ENCODE measurements at places on chromosomes 11 and 22. TPM values are rescaled to one million over a fixed set of nuclear protein-coding genes. Genes with fewer than 3 reads are reported as not detected.

GRCh38 chr11:129896062-129896461 is 684 bp upstream of the NFRKB start:
- no peak overlapping the region for H3K27ac ChIP-seq
- DNase-seq: peak; percentile 73
- peak overlapping the region; percentile 89 for H3K4me3 ChIP-seq
- peaks cover 13% of the 10 kb centered on the region for H3K4me1 ChIP-seq
- H3K27me3 ChIP-seq: no peaks in the 10 kb centered on the region
- H3K36me3 ChIP-seq: peaks cover 14% of the 10 kb centered on the region

Gene CHCHD10
- 0.88 TPM for total RNA-seq

GRCh38 chr22:46233231-46233630 is 16.9 kb downstream of the CDPF1 start:
- DNase-seq: peak; percentile 96
- peaks cover 12% of the 10 kb centered on the region for H3K36me3 ChIP-seq
- peak overlapping the region; percentile 34 for H3K27ac ChIP-seq
- peak overlapping the region; percentile 46 for H3K4me3 ChIP-seq
- no peaks in the 10 kb centered on the region for H3K27me3 ChIP-seq
- H3K4me1 ChIP-seq: peaks cover 8% of the 10 kb centered on the region

- no peak overlapping the region for H3K27ac ChIP-seq
- H3K4me1 ChIP-seq: no peaks in the 10 kb centered on the region
- no peak for DNase-seq
- no peak overlapping the region for H3K4me3 ChIP-seq
Observed at GRCh38 chr11:81907996-81908395, 825.7 kb downstream of the FAM181B start.

GRCh38 chr11:45250035-45250718 is 36.0 kb downstream of the SYT13 start:
- no peak overlapping the region for H3K27ac ChIP-seq
- DNase-seq: peak; percentile 62
- H3K4me3 ChIP-seq: no peak overlapping the region
- H3K27me3 ChIP-seq: no peaks in the 10 kb centered on the region

GRCh38 chr22:44204739-44205515 is 24.2 kb downstream of the PARVG start:
- no peaks in the 10 kb centered on the region for H3K36me3 ChIP-seq
- no peak overlapping the region for H3K27ac ChIP-seq
- DNase-seq: peak; percentile 74
- H3K4me1 ChIP-seq: peaks cover 15% of the 10 kb centered on the region
- H3K4me3 ChIP-seq: no peak overlapping the region

DNA sequence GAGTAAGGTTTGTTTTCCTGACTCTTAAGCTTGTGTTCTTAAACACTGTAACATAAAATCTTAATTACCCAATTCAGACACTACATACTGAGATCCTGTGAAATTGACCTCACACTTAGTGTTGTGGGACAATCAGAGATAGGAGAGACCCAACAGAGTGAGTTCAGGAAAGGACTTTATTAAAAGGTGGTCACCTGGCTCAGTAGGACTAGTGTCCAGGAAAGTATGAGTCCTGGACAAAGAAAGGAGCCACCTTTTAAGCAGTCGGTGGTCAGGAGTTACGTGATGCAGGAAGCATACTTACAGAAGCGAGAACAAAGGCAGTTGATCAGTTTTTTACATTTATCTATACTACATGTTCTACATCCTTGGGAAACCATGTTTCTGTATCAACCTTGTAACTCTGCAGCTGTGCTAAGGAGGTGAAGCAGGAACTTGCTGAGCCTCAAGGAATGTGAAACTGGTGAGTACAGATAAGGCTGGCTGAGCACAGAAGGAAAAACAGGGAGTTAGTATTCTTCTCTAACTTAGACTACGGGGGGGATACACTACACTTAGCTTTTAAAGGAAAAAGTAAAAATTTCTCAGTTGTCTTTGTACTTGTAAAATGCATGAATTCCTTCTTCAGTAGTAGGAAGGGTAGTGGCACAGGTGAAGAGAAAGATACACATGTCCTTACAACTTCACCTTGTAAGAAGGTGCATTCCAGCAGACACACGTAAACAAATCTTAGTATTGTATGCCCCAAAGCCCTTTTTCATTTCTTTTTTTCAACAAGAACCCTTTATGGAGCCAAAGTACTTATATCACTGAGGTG is 15.1 kb downstream of the OR51E1 start:
- H3K27me3 ChIP-seq: no peaks in the 10 kb centered on the region
- no peaks in the 10 kb centered on the region for H3K36me3 ChIP-seq
- no peak for DNase-seq
- H3K4me1 ChIP-seq: no peaks in the 10 kb centered on the region
- H3K4me3 ChIP-seq: no peak overlapping the region

Gene LARGE2
- not detected for total RNA-seq

DNA sequence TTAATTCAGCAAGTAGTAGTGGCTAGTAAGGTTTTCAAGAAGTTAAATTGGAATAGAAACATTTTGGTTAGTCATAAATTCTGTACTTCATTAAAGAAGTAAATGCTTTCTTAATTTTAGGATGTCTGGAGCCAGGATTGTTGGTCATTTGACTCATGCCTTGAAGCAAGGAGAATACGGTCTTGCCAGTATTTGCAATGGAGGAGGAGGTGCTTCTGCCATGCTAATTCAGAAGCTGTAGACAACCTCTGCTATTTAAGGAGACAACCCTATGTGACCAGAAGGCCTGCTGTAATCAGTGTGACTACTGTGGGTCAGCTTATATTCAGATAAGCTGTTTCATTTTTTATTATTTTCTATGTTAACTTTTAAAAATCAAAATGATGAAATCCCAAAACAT is 25.8 kb downstream of the ACAT1 start:
- H3K4me1 ChIP-seq: no peaks in the 10 kb centered on the region
- H3K27me3 ChIP-seq: no peaks in the 10 kb centered on the region
- no peak overlapping the region for H3K27ac ChIP-seq
- H3K4me3 ChIP-seq: no peak overlapping the region
- peaks cover 61% of the 10 kb centered on the region for H3K36me3 ChIP-seq

DNA sequence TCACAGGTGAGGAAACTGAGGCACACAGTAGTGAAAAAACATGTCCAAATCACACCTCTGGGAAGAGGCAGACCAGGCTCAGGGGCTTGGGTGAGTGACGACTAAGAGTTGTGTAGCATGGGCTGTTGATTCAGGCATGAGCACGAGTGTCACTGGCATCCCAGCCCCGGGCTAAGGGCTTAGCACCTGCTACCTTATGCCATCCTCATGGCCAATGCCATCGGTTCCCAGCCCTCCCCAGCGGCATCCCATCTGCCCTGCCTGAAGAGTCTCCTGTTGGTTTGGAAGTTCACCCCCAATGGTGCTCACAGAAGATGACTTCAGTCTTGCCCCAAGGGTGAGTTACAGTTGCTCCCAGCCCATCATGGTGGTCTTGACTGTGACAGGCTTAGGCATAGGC is 22.4 kb downstream of the MB start:
- H3K36me3 ChIP-seq: no peaks in the 10 kb centered on the region
- DNase-seq: no peak
- no peak overlapping the region for H3K4me3 ChIP-seq
- H3K27ac ChIP-seq: no peak overlapping the region
- H3K4me1 ChIP-seq: peaks cover 2% of the 10 kb centered on the region

Gene SERPING1
- 47.7 TPM for total RNA-seq

Gene ANO5
- 0.59 TPM for total RNA-seq

DNA sequence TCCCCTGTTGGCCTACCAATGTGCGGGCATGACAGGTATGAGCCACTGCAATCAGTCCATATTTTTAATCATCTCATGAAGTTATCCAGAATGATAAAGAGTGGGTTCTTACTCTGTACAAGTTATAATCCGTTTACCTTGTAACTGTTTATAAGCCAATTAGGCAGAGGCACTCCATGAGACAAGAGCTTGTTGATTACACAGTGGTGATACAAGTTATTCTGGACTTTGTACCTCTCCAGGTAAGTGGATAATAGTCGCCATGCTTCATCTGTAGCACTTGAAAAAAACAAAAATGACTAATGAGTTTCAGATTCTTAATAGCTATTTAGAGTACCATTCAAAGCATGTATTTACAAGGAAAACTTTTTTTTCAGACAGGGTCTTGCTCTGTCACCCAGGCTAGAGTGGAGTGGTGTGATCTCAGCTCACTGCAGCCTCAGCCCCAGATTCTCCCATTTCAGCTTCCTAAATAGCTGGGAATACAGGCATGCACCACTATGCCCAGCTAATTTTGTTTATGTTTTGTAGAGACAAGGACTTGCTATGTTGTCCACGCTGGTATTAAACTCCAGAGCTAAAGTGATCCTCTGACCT is 17.7 kb upstream of the FNBP4 start:
- H3K36me3 ChIP-seq: peaks cover 59% of the 10 kb centered on the region
- H3K27me3 ChIP-seq: no peaks in the 10 kb centered on the region
- H3K4me3 ChIP-seq: no peak overlapping the region
- no peak overlapping the region for H3K27ac ChIP-seq

DNA sequence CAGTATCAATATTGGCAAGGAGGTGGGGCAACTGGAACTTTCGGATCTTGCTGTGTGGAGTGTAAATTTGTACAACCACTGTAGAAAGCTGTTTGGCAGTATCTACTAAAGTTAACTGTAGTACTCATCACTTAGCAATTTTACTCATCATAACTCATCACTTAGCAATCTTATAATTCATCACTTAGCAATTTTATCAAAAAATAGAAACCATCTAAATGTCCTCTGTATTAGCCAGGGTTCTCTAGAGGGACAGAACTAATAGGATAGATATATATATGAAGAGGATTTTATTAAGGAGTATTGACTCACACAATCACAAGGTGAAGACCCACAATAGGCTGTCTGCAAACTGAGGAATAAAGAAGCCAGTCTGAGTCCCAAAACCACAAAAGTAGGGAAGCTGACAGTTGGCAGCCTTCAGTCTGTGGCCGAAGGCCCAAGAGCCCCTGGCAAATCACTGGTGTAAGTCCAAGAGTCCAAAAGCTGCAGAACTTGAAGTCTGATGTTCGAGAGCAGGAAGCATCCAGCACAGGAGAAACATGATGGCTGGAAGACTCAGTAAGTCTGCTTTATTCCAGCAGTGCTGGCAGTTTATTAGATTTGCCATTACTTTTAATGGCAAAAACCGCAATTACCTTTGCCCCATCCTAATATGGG is 92.9 kb upstream of the USP47 start:
- H3K4me1 ChIP-seq: peaks cover 12% of the 10 kb centered on the region
- no peak overlapping the region for H3K27ac ChIP-seq
- H3K36me3 ChIP-seq: no peaks in the 10 kb centered on the region
- no peak overlapping the region for H3K4me3 ChIP-seq
- DNase-seq: no peak

DNA sequence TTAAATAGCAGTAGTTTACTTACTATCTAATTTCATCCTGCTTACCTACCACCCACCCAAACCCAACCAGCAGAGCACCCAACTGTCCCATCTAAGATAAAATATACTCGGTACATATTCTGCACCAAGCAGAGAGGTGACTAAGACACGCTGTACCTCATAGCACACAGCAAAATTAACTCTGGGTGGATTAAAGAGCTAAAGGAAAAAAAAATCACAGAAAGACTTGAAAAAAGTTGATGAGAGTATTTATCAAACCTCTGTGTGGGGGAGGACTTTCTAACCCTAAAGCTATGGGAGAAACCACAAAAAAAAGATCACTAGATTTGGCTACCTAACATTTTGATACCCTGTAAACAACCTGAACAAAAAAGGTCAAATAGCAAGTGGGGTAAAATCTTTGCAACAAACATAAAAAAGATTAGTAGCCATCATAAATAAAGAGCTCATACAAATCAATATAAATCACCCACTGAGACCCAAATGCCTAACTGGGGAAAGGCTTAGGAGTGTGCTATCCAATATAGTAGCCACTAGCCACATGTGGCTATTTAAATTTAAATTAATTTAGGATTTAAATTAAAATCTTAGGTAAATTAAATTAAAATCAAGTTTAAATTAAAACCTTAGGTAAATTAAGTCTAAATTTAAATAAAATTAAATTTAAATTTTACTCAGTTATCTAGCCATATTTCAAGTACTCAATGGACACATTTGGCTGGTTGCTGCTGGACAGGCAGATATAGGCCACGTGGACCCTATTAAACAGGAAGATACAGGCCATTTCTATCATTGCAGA is 25.6 kb upstream of the CD5 start:
- no peaks in the 10 kb centered on the region for H3K4me1 ChIP-seq
- no peak overlapping the region for H3K27ac ChIP-seq
- no peaks in the 10 kb centered on the region for H3K36me3 ChIP-seq
- peaks cover 10% of the 10 kb centered on the region for H3K27me3 ChIP-seq
- H3K4me3 ChIP-seq: no peak overlapping the region

DNA sequence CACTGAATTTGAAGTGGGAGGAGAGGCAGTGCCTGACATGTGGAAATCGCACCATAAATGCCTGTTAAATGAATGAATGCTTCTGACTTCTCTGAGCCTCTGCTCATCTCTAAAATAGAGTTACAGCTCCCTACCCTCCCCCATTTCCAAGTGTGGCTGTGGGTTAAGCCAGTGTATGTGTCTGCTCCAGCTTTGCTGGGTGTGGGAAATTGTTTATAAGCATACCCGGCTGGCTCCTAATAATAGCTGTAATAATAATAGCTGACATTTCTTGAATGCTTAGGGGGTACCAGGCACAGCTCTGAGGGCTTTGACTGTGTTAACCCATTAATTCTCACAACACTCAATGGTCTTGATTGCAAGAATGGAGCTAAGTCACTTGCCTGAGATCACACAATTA is 7.0 kb upstream of the FCHSD2 start:
- H3K4me3 ChIP-seq: no peak overlapping the region
- no peak for DNase-seq
- no peaks in the 10 kb centered on the region for H3K27me3 ChIP-seq
- H3K36me3 ChIP-seq: no peaks in the 10 kb centered on the region
- no peak overlapping the region for H3K27ac ChIP-seq
- no peaks in the 10 kb centered on the region for H3K4me1 ChIP-seq

Gene LRRC55
- not detected for total RNA-seq

Gene BEST1
- total RNA-seq: 5.6 TPM

Gene DGCR2
- 43.4 TPM for total RNA-seq

Gene CALCA
- not detected for total RNA-seq

DNA sequence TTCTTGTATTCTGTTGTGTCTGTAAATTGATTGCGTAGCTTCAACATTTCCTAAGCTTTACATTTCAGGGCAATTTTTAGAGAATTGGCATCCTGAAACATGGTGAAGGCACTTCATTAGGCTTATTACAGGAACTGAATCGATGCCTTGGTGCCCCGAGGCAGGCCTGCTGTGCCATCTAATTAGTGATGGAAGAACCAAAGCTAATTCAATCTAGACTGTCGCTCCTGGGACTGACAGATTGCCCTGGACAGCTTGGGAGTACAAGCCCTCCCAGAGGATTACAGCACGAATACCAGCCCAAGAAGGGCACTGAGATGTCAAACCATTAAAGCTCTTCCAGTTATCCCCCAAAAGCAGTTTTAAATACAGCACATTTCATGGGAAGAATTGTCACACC is 243.2 kb upstream of the ZC3H12C start:
- no peak for DNase-seq
- H3K4me1 ChIP-seq: no peaks in the 10 kb centered on the region
- no peaks in the 10 kb centered on the region for H3K27me3 ChIP-seq
- H3K27ac ChIP-seq: no peak overlapping the region
- H3K4me3 ChIP-seq: no peak overlapping the region
- H3K36me3 ChIP-seq: no peaks in the 10 kb centered on the region

- H3K4me3 ChIP-seq: no peak overlapping the region
- no peaks in the 10 kb centered on the region for H3K27me3 ChIP-seq
- peaks cover 11% of the 10 kb centered on the region for H3K36me3 ChIP-seq
- peak; percentile 89 for DNase-seq
- H3K4me1 ChIP-seq: peaks cover 28% of the 10 kb centered on the region
- H3K27ac ChIP-seq: peak overlapping the region; percentile 80
Observed at GRCh38 chr11:43923406-43924111, 18.9 kb upstream of the C11orf96 start.
